ENCODE measurements at places on chromosomes 5 and 9. TPM values are rescaled to one million over a fixed set of nuclear protein-coding genes. Genes with fewer than 3 reads are reported as not detected.

Gene FGFR4
- 3.8 TPM for total RNA-seq

Gene PLCXD3
- not detected for total RNA-seq

Gene CAPSL
- not detected for total RNA-seq

Gene MYMK
- total RNA-seq, result not detected

Gene DPM2
- total RNA-seq, result 41.9 TPM

Gene FOXD4
- 0.42 TPM for total RNA-seq

Gene CDHR2
- not detected for total RNA-seq

Gene PPIC
- 26.5 TPM for total RNA-seq

Gene GMCL2
- total RNA-seq, result not detected

Gene DMRT2
- not detected for total RNA-seq

Gene AMACR
- 8.7 TPM for total RNA-seq

DNA sequence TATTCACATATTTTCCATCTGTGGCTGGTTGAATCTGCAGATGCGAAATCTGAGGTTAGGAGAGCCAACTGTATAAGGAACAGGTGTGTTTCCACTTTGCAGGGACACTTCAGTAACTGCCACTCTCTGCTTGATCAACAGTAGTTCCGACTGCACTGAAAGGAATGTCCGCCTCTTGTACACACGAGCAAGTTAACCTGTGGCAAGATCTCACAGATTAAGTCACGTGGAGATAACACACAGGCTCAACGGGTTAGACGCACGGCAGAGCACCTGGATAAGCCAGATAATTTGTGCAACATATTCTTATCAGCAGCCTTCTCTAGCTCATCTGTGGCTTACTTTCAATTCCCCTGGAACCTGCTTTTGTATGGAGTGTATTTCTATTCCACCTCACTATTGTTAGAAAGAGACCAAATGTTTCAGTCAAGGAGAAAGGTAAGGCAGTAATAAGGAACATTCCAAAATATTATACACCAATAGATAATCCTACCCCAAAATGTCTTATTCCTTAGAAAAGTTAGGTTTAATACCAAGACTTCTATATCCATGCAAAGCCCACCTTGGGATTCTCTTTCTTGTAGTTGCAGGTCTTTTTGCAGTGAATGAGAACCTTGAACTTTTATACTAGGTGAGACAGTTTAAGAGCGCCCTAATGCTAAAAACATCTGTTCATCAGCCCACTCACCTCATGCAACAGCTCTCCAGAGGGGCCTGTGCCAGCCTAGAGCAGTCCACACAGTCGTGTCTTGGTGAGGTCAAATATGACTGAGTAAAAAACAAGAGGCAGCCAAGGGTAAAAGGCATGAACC is 6.5 kb upstream of the C9 start:
- H3K4me1 ChIP-seq, result no peaks in the 10 kb centered on the region
- no peak overlapping the region for H3K27ac ChIP-seq
- no peak for DNase-seq
- peaks cover 29% of the 10 kb centered on the region for H3K36me3 ChIP-seq

DNA sequence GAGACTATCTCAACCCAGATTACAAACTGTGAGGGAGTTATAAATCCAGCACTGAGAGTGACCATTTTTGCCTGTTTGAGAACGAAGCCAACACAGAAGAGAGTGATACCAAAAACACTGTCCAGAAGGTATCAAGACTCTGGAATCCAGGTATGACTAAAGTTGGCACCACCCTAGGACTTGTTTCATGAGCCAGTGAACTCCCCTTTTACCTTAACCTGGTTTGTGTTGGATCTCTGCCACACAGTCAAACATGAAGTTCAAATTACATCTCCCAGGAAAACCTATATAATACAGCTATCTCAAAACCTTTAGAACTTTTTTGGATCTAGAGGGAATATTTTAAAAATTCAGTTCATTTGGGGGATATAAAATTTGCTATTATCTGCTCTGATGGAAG is 11.4 kb downstream of the ZBTB5 start:
- H3K4me1 ChIP-seq, result no peaks in the 10 kb centered on the region
- no peak overlapping the region for H3K4me3 ChIP-seq
- H3K36me3 ChIP-seq, result peaks cover 3% of the 10 kb centered on the region
- H3K27me3 ChIP-seq, result no peaks in the 10 kb centered on the region
- no peak for DNase-seq

GRCh38 chr5:169914766-169915165 is 65.5 kb downstream of the INSYN2B start:
- no peaks in the 10 kb centered on the region for H3K36me3 ChIP-seq
- no peaks in the 10 kb centered on the region for H3K27me3 ChIP-seq
- H3K27ac ChIP-seq, result no peak overlapping the region
- H3K4me3 ChIP-seq, result no peak overlapping the region
- no peaks in the 10 kb centered on the region for H3K4me1 ChIP-seq

DNA sequence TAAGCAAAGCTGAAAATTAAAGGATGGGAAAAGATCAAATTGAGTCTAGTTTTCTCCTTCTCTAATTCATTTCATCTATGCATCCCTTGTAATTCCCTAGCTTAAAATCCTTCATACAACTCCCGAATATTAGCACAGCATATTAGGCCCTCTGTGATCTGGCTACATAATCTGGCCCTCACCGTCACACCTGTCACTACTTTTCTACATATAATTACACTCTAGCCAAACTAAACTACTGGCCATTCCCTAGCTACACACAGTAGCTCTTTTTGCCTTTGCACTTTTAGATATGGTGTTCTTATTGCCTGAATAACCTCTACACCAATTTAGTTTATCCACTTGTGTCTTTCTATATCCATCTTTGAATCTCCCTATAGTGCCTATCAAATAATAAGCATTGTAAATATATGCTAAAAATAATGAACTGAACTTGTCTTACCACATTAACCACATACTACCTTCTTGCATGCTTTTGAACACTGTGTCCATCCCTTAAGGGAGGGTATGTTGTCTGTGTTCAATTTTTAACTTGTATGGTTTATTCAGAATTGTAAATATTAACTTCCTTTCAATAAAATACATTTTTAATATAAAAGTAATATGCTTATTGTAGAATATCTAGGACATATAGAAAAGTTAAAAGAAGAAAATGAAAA is 15.9 kb downstream of the RANBP6 start:
- no peak for DNase-seq
- H3K27ac ChIP-seq, result no peak overlapping the region
- no peaks in the 10 kb centered on the region for H3K36me3 ChIP-seq
- H3K27me3 ChIP-seq, result no peaks in the 10 kb centered on the region

GRCh38 chr5:139812836-139813805 is 17.5 kb downstream of the PSD2 start:
- DNase-seq, result no peak
- H3K27ac ChIP-seq, result no peak overlapping the region
- no peaks in the 10 kb centered on the region for H3K27me3 ChIP-seq
- H3K36me3 ChIP-seq, result no peaks in the 10 kb centered on the region

DNA sequence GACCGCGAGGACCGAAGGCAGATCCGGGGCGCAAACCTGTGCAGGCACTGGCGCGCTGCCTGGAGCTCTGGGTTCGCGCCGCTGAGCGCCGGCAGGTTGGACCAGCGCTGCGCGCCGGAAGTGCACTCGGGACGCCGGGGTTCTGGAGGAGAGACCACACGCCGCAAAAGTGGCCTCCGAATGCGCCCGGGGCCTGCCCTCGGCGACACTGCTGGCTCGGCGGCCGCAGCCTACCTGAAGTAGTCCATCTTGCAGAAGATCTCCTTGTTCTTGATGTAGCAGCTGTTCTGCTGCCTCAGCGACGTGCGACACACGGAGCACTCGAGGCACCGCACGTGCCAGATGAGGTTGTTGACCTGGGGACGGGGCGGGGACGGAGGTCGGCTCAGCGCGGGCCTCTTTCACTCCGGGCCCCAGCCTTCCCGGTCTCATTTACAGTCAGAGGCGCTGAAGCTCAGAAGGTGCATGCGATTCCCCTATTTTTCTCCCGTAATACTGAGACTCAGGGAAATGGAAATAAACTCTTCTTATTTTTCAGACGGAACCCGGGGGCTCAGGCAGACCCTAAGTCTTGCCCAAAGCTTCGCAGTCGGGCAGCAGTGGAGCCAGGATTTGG is 2.5 kb downstream of the LHX6 start:
- DNase-seq, result no peak
- H3K4me3 ChIP-seq, result no peak overlapping the region
- peaks cover 39% of the 10 kb centered on the region for H3K27me3 ChIP-seq
- no peaks in the 10 kb centered on the region for H3K36me3 ChIP-seq

DNA sequence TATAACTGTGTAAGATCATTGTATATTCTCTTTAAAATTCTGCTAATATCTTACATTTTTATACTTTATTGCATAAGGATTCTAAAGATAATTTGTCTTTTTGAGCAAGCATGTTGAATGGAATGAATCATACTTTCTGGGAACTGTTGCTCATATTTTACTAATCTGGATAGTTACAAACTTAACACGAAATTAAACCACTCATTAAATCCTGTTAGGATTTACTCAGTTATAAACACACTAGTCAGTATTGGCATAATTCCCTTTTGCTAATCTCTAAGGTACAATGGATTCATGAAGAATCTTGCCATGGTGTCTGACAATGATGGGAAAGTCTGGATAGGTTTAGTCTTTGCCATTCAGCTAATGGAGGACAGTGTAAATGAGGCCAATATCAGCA is 338.1 kb upstream of the SMC2 start:
- H3K27me3 ChIP-seq, result no peaks in the 10 kb centered on the region
- no peak overlapping the region for H3K27ac ChIP-seq
- no peaks in the 10 kb centered on the region for H3K4me1 ChIP-seq
- H3K4me3 ChIP-seq, result no peak overlapping the region
- no peaks in the 10 kb centered on the region for H3K36me3 ChIP-seq

DNA sequence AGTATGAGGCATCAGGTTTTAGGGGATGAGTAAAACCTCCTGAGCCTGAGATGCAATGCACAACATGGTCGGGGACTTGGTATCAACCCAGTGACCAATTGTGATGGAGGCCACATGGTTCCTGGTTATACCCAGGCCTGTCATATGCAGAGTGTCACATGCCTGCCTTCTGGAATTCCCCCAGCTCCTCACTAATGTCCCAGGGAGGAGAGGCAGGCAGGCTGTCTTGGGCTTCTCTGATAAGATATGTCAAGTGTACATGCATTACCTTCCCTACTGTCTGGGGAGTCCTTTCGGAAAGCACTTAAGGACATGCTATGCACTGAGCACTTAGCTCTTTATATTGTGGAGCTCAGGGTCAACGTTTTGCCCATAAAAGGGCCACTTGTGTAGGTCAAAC is 14.2 kb upstream of the PALM2AKAP2 start:
- DNase-seq, result no peak
- no peak overlapping the region for H3K4me3 ChIP-seq
- H3K27me3 ChIP-seq, result peaks cover 3% of the 10 kb centered on the region
- no peaks in the 10 kb centered on the region for H3K36me3 ChIP-seq
- no peak overlapping the region for H3K27ac ChIP-seq
- no peaks in the 10 kb centered on the region for H3K4me1 ChIP-seq

GRCh38 chr5:115685490-115685889 is 59.7 kb upstream of the TMED7 start:
- no peaks in the 10 kb centered on the region for H3K4me1 ChIP-seq
- no peak overlapping the region for H3K4me3 ChIP-seq
- no peaks in the 10 kb centered on the region for H3K36me3 ChIP-seq
- no peak overlapping the region for H3K27ac ChIP-seq
- H3K27me3 ChIP-seq, result peaks cover 4% of the 10 kb centered on the region

DNA sequence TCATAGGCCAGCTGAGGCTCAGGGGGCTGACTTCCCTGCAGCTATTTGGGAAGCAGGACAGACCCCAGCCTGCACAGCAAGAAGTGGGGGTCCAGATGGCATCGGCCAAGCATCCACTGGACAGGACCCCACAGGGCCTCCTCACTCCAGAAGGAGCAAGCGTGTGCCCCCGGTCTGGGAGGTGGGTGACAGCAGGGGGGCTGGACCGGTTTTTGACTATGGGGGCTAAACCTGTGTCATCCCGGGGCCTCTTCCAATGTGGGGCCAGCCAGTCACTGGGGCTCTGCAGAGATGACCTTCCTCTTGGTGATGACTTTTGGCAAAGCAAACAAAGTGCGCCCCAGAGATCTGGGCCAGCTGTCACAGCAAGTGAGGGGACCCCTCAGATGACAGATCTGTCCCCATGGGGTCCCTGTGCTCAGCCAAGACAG is 163.9 kb downstream of the OLFM1 start:
- no peaks in the 10 kb centered on the region for H3K4me1 ChIP-seq
- H3K36me3 ChIP-seq, result no peaks in the 10 kb centered on the region
- no peak overlapping the region for H3K4me3 ChIP-seq

DNA sequence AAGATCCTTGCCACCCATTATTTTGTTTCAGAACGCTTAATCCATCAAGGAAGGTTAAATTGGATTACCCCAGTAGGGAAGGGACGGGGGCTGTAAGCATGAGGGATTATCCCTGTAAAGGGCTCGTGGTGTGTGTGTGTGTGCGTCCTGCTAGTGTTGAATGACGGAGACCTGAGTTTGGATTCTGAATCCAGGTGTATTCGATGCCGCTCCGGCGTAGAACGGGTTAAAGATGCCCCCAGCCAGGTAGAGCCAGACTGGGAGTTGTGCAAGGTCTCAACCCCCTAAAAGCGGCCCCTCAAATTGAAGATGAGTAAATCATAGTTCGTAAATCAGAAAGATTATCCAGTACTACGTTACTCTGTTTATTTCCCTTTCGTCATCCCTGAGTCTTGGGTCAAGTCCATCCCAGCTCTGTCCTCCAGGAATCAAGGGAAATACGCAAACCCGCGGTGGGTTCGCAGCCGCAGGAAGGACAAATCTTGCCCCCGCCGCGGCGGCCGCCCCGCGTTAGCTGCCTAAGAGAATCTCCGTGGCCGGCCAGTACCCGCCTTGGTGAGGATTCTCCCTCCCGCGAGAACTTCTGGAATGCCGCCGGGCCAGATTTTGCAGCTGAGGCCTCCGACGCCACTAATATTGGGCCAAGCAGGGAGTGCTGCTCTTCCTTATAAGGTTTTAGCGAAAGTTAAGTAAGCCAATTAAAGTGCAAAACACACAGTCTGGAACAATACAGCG is 586 bp upstream of the MTAP start:
- peak overlapping the region; percentile 86 for H3K4me3 ChIP-seq
- DNase-seq, result peak; percentile 9
- H3K36me3 ChIP-seq, result no peaks in the 10 kb centered on the region
- H3K4me1 ChIP-seq, result peaks cover 22% of the 10 kb centered on the region
- peaks cover 14% of the 10 kb centered on the region for H3K27me3 ChIP-seq

- H3K4me3 ChIP-seq, result no peak overlapping the region
- H3K27me3 ChIP-seq, result no peaks in the 10 kb centered on the region
- H3K4me1 ChIP-seq, result no peaks in the 10 kb centered on the region
- peaks cover 5% of the 10 kb centered on the region for H3K36me3 ChIP-seq
Observed at GRCh38 chr9:126480813-126481212, 132.9 kb upstream of the LMX1B start.

Measured in endothelial cell of umbilical vein (primary cell).